Naive thymus-derived CD4-positive, alpha-beta T cell (primary cell): ENCODE measurements at places on chromosomes 7 and 10.

GRCh38 chr7:124201768-124202349 is 169.0 kb upstream of the TMEM229A start:
- no peak for DNase-seq

GRCh38 chr7:98785929-98786571 is 83.8 kb downstream of the TMEM130 start:
- DNase-seq, result no peak

DNA sequence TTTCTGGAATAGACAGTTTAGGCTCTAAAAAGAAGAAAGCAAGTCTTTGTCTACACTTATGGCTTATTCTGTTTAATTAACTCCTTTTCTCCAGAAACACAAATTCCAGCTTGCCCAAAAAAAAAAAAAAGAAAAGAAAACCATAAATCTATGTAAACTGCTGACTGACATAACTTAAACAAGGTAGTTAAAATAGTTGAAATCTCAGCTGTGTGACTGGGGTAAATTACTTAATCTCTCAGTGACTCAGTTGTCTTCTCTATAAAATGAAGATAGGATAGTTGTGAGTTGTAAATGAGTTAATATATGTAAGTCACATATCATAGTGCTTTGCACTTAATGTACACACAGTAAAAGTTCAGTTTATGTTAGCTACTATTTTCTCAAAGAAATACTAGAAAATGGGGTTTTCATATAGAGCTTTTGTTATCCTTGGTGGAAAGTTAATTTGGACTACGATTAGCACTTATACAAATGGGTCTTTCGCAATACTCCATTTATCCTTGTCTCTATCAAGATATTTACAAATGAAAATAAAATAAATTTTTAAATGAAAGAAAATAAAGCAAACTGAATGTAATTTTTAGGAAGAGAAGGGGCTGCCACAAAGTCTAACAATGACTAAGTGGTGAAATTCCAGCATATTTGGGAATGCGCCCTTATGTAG is 200.9 kb downstream of the MBL2 start:
- no peak for DNase-seq

DNA sequence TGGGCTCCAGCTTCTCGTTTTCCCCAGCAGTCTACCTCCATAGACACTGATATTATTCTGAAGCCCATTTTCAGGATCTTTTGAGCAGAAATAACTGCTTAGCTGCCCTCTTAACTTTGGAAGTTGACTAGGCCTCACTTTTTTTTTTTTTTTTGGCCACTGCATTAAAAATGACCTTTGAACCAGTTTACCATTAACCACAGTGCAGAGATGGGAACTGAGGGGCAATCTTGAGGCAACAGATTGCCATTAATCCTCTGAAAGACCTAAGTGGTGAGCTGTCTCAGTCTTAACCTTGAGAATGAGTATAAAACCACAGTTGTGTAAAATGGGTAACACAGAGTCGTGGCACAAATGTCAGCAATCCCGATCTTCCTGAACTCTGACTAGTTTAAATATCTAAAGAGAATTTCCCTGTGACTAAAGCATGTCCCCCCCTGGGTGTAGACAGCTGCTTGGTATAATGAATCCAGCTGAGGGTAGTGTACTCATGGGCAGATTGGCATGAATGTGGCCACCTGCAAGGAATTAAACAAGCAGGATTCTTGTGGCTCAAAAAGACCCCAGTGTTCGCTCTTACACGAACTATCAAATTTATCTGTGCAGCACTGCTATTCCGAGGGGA is 46.1 kb upstream of the FMC1 start:
- no peak for DNase-seq

GRCh38 chr7:106050746-106051117 is 61.4 kb downstream of the SYPL1 start:
- no peak for DNase-seq

GRCh38 chr10:32970910-32971309 is 12.9 kb upstream of the ITGB1 start:
- no peak for DNase-seq

DNA sequence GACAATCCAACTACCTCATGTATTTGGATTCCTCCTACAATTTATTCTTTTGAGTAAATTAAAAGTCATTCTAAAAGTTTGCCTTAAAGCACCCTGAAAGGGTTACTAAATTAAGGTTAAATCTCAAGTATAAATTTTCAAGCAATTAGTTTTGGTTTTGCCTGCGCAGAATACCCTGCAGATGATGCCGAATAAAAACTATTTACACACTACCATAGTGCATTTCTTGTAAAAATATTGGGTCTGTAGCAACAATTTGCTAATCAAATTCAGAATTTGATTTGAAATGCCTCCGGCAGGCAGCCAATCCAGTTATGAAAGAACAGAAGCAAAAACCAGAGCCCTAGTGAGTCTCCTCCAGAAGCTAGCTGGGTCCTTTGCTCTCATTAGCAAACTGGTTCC is 122.2 kb downstream of the TWIST1 start:
- DNase-seq, result no peak

- no peak for DNase-seq
Measured at GRCh38 chr10:88499569-88500470, 83.3 kb downstream of the RNLS start.

DNA sequence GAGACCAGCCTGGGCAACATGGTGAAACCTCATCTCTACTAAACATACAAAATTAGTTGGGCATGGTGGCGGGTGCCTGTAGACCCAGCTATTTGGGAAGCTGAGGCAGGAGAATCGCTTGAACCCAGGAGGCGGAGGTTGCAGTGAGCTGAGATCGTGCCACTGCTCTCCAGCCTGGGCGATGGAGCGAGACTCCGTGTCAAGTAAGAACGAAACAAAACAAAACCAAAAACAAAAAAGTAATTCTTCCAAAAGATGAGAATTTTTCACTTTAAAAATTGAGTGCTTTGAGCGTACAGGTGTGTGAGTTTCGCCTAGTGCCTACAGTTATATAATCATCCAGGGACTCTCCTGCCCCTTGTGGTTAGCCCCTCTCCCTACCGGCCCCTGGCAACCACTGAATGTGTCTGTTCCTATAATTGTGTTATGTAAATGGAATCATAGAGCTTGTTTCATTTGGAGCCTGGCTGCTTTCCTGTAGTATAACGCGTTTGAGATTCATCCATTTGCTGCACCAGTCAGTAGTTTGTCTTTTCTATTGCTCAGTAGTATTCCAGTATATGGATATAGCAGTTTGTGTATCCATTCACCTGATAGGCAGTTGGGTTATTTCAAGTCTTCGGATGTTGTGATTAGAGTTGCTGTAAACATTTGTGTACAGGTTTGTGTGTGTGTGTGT is 80.0 kb downstream of the RBM33 start:
- DNase-seq, result no peak

DNA sequence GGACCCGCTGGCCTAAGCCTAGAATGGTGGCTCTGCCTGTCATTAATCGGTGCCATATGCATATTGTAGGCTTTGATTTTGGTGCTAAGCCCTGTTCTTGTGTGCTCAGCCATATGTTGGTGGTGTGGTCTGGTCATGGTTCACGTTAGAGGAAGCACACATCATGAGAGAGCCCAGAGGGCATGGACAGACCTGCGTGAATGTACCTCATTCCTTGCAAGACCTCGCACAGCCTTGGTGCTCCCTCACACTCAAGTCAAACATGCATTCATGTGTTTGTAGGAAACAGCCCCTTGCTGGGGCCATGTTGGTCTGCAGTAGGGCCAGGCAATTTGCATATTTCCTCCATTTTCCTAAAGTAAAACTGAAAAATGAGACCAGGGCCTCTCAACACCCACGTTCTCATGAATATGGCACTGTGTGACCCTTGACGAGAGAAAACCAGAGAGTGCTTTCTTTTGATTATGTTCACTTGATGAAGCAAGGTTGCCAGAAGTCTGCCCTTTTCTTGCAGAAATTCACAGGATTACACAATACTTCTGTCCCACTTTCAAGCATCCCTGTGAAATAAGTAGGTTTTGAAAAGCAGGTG is 268.7 kb downstream of the CELF2 start:
- DNase-seq, result no peak

DNA sequence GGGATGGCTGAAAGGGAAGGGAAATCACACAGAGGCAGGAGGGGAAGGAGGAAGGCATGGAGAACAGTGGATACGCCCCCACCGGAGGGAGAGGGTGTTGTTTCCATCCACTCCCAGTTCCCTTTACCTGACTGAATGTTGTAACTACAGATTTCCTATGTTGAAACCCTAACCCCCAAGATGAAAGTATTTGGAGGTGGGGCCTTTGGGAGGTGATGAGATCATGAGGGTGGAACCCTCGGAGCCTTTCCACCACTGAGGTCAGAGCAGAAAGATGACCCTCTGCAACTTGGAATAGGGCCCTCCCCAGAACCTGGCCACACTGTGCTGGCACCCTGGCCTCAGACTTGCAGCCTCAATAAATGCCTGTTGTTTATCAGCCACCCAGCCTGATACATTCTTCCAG is 48.6 kb upstream of the CNPY1 start:
- DNase-seq, result no peak

- DNase-seq, result no peak
Measured at GRCh38 chr10:96794836-96795733, 37.0 kb upstream of the LCOR start.

DNA sequence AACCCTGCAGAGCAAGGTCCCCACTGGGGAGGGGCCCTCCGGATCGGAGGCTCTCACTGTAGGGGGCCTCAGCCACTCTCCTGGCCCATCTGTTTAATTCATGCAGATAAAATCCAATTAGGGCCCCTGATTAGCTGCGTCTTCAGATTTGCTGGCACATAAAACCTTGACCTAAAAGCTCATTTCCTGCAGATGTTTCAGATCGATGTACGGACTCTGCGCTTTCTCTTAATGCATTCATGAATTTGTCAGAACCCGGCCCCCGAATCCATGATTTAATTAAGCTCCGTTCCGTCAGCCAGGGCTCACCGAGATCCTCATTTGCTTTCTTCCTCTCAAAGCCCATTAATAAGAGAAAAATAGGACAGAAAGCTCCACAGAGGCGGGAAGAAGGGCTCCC is 40.0 kb upstream of the FOXL3 start:
- no peak for DNase-seq

- no peak for DNase-seq
Measured at GRCh38 chr10:42640610-42641229, 2.4 kb upstream of the ZNF33B start.

GRCh38 chr7:122262246-122262645 is 42.3 kb downstream of the FEZF1 start:
- no peak for DNase-seq

GRCh38 chr7:55110993-55111361 is 92.2 kb downstream of the EGFR start:
- no peak for DNase-seq

DNA sequence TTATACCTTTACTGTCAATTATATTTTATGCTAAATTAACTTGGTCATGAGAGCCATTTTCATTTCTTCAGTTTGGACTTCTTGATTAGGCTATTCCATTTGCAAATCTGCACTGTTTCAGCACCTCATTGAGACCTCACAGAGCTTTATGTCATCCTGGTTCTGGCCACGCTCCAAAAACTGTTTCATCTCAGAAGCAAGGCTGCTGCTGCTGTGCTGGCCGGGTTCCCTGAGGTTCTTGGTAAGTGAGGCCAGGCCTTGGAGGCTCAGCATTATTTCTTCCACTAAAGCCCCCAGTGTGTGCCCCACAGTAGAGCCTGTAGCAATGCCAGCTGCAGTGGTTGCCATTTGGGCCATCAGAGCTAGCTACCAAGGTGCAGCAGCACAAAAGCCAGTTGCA is 7.8 kb upstream of the ZNF485 start:
- no peak for DNase-seq

- no peak for DNase-seq
Measured at GRCh38 chr10:52308251-52309031, 5.6 kb upstream of the DKK1 start.

DNA sequence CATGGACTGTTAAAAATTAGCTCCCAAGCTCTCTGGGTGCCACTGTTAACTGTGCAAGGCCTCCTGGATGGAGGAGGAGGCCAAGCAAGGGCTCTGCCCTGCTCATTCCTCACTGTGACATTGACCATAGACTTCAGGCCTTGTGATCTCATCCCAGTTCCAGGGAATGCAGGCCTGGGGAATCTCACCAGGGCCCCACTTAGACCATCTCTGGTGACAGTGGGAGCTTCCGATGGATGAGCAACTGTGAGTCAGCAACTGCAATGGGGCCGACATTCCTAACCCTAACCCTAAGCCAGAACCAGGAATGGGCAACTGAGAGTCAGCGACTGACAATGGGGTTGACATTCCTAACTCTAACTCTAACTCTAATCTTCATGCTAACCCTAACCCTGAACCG is 50.4 kb upstream of the MSMB start:
- no peak for DNase-seq

DNA sequence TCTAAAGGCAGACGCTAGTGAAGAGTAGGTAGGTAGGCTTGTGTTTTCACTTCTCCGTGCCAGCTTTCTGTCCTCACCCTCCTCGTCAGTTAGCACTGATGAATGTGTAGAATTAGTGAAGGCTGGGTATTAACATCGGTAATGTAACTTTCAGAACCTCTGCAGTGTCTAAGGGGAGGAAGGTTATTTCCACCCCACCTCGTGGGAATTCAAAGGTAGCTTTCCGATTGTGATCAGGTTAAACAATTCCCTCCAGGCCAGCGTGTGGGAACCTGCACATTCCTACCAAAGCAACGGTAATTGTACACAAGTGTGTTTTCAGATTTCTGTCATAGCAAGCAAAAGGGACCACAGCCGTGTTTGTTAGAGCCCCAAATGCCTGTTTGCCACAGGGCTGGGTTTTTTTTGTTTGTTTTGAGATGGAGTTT is 405.0 kb upstream of the GALNT17 start:
- no peak for DNase-seq

DNA sequence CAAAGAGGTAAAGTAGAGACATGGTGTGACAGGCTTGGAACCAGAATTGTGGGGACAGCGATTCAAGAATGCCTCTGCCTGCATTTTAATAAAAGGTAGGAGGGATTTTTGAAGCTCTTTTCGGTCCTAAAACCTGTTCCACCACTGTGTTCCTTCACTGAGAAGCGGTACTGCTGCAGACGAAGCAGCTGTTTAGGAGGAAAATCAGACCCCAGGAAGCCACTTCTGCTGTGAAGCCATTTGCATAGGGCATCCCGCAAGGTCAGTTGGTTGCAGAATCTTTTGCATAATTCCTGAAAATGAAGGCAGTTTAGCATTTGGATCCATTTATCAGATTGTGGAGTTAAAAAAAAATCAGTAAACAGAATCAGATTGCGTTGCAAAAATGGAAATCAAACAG is 183.3 kb upstream of the PRKCQ start:
- no peak for DNase-seq

DNA sequence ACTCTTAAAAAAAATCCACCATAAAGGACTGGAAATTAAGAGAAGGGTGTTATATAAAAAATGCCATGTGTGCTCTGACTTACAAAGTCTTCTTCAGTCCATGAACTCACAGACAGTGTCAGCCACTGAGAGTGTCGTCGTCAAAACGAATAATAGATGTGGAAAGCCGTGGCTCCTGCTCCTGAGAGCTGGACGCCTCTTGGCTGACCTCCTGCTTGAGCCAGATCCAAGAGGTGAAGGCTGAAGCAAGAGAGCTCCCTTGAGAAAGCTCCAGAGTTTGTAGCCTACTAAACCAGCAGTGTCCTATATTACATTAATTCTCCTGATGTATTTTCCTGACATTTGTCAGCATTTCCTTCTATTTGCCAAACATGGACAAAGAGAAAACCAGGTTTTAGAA is 234.3 kb upstream of the C7orf33 start:
- DNase-seq, result no peak

GRCh38 chr10:104299031-104299904 is 30.3 kb downstream of the GSTO2 start:
- DNase-seq, result no peak
